Stimulated activated CD4-positive, alpha-beta T cell treated with anti-CD3 and anti-CD28 coated beads, Interleukin-12 subunit alpha, Interleukin-12 subunit beta, amount 100 ng/mL, for 24 hours (primary cell): ENCODE measurements at places on chromosomes 5 and 9.

DNA sequence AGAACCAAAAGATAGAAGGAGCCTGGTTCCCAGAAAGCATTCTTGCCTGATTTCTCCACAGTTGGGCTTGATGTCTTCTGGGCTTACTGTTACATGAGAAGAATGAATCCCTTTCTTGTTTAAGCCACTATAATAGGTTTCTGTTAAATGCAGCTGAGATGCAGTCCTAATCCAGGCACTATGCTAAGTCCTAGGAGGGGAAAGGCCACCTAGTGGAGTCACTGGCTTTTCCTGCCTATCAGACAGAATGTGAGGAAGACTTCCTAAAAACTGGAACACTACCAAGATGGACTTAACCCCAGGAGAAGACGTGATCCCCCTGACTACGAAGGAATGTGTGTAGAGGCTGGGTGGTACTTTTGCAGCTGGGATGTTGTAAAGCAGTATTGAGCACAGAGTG lies 34.3 kb upstream of the FSD1L start:
- DNase-seq: no peak

DNA sequence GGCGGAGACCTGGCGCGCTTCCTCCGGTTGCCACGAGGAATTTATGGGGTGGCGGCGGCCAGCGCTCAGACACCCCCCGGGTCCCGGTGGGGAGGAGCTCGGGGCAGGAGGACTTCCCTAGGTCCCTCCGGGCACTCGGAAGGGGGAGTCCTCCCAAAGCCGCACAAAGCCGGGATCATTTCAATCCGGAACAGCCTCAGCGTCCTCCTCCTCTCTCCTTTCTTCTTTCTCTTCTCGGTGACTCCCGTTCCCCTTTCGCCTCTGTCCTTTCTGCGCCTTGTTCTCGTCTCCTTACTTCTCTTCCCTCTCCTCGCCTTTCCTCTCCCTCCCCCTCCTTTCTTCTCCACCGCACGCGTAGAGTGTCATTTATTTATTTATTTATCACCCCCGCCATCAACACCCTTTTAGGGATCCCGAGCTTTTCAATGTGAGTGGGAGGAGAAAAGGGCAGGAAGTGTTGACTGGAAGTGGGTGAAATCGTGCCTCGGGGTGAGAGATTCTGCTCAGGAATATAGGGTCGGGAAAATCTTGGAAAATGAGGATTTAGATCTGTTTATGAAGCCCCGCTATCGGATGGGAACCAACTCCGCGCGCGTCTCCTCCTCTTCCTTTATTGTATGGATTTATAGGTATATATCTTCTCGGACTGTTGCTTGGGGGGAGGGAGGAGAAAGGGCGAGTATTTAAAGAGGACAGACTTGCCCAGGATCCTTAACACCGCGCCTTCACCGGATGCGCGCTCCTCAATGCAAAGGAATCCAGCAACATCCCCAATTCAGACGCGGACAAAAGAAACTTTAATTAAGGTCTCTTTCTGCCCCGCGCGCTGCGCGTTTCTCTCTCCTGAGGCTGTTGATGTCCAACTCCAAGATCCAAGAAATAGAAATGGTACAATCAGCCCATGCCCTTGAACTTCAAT lies 2.0 kb upstream of the ZNF462 start:
- DNase-seq: no peak

DNA sequence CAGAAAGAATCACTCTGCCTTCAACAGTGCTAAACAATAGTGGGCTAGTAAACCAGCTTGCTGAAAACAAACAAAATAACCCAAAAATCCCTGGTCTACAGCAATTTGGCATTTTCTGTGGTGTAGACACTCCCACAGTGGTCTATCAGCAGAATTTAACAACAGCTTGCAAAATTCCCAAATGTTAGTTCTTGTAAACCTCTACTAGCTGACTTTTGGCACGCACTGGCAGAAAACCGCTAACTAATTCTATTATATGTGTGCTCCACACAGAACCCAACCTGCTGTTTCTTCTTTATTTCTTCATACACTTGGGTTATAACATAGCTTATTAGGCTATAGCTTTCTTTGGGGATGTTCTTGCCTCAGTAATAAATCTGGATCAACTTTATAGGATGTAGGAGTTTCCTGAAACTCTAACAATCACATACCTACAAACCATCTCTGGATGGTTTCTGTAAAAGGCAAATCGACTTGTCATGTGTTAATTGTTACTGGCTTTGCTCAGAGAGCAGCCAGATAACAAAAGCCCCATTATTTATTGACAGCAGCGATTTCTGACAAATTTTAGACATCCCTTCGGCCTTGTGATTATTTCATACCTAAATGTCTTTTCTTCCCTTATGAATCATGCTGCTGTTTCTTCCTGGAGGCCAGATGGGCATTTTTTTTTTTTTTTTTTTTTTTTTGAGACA lies 82.7 kb upstream of the NAA35 start:
- DNase-seq: no peak

DNA sequence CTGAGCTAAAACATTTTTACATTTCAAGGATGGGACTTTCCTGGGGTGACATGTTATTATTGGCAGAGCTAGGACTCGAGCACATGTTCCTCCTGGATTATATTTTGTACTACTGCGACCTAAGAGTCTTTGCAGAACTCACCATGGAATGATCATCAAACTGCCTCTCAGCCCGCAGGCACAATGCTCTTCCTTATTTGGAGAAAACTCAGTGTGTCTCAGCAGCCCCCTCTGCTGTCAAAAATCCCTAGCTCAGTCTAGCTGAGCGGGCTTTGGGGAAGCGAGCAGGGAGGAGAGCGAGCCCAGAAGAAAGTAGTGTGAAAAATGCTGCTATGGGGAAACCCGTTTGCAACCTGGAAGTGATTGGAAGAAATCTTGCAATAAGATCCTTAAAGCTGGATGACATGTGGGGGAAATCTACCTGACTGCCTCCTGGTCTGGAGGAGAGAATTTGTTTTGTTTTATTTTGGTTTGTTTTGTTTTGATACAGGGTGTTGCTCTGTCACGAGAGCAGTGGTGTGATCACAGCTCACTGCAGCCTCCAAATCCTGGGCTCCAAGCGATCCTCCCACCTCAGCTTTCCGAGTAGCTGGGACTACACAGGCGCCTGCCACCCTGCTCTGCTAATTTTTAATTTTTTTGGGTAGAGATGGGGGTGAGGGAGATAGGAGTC lies 89.9 kb upstream of the CLINT1 start:
- peak; percentile 45 for DNase-seq

DNA sequence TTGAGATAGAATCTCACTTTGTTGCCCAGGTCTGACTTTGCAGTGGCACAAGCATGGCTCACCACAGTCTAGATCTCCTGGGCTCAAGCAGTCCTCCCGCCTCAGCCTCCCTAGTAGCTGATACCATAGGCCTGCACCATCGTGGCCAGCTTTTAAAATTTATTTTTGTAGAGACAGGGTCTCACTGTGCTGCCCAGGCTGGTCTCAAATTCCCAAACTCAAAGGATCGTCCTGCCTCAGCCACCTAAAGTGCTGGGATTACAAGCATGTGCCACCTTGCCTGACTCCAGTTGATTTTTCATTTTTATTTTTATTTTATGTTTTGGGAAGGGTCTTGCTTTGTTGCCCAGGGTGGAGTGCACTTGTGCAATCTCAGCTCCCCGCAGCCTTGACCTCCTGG lies 41.7 kb upstream of the GLDC start:
- no peak for DNase-seq

GRCh38 chr9:1869843-1870242 lies 145.3 kb upstream of the SMARCA2 start:
- DNase-seq: peak; percentile 19
